Activated CD4-positive, alpha-beta T cell treated with anti-CD3 and anti-CD28 coated beads, Interleukin-2, amount 50 U/mL, for 48 hours (primary cell): ENCODE measurements at places on chromosomes 5 and 9.

- no peak for DNase-seq
Observed at GRCh38 chr9:99582814-99583213, 238.9 kb upstream of the NR4A3 start.

GRCh38 chr5:92309336-92309991 is 926.3 kb upstream of the ARRDC3 start:
- no peak for DNase-seq

- no peak for DNase-seq
Observed at GRCh38 chr9:115943431-115944165, 210.0 kb upstream of the PAPPA start.

DNA sequence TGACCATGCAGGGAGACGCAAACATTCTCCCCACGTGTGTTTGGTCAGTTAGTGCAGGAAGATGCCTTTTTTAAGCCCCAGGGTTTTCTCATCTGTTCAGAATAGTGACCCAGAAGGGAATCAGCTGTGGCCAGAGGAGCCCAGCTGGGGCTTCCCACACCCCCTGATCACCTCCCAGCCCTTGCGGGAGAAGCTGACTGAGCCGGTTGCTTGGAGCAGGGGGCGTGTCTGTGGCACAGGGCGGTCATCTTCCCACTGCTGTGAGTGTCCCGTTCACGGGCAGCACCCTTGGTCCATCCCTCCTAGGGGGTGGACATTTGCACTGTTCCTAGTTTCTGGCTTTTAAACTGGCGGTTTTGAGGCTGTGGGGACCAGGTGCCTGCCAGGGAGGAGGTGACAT is 69.7 kb downstream of the NEK6 start:
- DNase-seq: no peak

DNA sequence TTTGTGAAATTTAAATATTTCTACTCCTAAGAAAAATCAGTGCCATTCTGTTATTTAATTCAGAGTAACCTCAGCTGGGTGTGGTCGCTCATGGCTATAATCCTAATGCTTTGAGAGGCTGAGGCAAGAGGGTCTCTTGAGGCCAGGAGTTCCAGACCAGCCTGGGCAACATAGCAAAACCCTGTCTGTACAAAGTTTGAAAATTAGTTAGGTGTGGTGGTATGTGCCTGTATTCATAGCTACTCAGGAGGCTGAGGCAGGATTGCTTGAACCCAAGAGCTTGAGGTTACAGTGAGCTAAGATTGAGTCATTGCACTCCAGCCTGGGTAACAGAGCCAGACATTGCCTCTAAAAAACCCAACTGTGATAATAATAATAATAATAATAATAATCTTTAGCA is 44.8 kb upstream of the CNTLN start:
- DNase-seq: no peak
